CD4-positive, alpha-beta T cell treated with Interleukin-21 for 1 hour (primary cell): ENCODE measurements at places on chromosomes 1 and 21.

GRCh38 chr1:193676996-193677549, 490.7 kb upstream of the B3GALT2 start:
- no peak for DNase-seq

GRCh38 chr1:96588416-96588995, 133.1 kb upstream of the PTBP2 start:
- DNase-seq, result no peak

DNA sequence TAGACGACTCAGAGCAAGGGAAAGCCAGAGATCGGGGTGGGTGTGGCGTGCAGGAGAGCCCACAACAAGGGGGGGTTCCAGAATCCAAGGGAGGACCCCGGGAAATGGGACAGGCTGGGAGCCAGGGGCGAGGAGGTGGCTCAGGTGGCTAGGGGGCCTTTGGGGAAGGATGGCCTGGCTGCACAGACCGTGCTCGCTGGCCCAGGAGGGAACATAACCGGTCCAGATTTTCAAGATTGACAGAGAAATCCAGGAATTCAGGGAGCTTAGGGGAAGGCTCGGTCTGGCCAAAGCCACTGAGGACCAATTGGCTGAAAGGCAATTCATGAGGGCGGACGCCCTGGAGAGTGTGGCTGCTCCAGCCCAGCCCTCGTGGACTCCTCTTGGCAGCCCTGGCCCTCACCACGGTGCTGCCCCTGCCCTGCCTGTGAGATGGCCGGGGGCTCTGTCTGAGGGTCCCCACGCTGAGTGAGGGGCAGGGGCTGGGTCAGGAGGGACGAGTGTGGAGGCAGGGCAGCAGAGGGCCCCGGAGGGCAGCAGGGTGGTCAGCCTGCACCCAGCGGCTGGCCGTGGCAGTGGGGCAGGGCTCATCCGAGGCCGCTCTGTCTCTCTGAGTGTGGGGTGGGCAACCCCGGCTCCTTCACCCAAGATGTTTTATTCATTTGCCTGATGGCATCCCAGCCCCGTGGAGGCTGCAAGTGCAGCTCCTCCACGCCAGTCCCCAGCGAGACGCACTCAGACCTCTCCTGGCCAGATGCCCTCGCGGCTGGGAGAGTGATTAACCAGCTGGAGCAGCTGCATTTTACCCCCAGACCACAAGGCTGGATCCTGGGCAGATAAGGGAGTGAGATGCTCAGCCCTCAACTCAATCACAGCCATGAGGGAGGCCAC, 5.6 kb upstream of the LRRC3 start:
- DNase-seq, result no peak

- no peak for DNase-seq
Observed at GRCh38 chr1:164772635-164773034, 213.7 kb downstream of the PBX1 start.

DNA sequence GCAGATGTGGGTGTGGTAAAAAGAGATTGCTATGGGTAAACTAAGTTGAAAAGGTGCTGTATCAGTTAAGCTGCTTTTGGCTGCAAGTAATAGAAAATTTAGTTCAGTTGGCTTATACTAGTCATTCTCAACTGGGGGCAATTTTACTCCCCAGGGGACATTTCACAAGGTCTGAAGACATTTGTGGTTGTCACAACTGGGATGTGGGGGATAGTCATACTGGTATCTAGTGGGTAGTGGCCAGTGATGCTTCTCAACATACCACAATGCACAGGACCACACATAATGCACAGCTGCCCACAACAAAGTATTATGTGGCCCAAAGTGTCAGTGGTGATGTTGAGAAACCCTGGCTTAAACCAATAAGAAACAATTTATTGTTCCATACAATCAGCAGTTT, 31.4 kb downstream of the SERTAD4 start:
- DNase-seq, result no peak

DNA sequence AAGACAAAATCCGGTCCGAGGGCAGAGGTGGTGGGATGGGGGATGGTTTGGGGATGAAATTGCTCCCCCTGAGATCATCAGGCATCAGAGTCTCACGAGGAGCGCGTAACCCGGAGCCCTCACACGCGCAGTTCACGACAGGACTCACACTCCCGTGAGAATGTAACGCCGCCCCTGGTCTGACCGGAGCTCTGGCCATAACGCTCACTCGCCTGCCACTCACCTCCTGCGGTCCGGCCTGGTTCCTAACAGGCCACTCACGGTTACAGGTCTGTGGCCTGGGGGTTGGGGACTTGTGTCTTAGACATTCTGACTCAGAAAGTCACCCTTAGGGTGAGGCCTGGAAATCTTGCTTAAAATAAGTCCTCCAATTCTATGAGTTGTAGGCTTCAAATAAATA, 19.8 kb downstream of the MAP1LC3C start:
- DNase-seq, result no peak

DNA sequence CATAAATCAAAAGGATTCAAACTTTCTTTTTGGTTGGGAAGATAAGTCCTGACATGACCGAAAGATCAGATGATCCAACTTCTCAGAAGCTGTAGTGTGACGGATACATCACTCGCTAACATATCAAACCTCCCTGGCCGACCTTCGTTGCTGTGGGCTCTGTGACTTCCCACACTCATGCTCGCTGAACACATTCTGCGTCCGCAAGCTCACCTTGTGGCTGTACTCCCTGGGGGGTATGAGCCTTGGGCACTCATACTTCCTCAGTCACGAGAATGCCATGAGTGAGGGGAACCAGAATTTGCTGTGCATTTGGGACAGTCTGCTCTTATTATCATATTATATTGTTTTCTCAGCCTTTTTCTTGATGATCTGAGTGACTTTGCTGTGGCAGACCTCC, 105.4 kb downstream of the RWDD3 start:
- no peak for DNase-seq

DNA sequence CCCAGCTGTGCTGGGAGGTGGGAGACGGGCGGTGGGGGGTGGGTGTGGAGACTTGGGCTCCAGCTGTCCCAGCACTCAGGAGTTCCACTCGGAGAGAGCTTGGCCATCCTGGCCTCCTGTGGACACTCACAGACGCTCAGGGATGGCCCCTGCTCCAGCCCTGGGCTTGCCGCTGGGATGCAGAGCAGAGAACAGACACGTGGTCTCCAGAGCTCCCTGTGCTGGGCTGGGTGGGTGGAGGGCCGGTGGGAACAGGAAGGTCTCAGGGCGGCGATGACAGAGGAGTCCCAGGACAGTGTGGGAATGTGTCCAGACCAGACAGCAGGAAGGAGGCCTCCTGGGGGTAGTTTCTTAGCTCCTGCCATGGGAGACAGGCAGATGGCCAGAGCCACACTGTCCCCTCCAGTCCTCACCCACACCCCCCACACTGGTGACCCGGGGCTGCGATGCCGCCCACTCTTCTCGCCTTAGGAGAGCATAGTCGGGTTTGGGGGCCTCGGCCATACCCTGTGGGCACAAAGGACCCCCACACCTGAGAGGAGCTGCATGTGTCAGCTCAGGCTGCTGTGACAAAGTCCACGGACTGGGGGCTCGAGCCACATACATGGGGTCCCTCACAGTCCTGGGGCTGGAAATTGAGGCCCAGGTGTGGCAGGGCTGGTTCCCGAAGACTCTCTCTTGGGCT, 2.0 kb downstream of the KRTAP10-9 start:
- no peak for DNase-seq

DNA sequence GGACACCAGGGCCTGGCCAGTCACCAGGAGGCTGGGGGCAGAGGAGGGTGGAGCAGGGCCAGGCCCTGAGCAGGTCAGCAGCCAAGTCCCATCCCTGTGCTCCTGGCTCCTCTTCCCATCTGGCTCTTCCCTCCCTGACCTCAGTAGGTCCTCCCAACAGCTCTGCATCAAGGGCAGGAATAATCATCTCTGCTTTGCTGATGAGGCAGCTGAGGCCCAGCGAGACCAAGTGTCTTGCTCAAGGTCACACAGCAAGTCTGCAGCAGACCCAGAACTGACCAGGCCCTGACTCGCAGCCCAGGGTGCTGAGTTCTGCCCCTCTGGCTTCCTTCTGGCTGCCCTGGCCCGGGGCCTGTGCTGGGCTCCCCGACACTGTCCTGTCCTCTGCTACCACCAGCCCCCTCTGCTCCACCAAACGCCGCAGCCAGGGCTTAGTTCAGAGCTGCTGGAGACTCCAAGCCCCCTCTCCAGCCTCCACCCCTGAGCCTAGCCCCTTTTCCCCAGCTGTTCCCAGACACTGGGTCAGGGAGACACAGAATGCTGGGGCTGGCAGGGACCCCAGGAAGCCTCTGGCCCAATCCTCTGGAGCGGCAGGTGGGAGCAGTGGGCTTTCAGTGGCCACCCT, 224.9 kb downstream of the PTPRU start:
- no peak for DNase-seq

DNA sequence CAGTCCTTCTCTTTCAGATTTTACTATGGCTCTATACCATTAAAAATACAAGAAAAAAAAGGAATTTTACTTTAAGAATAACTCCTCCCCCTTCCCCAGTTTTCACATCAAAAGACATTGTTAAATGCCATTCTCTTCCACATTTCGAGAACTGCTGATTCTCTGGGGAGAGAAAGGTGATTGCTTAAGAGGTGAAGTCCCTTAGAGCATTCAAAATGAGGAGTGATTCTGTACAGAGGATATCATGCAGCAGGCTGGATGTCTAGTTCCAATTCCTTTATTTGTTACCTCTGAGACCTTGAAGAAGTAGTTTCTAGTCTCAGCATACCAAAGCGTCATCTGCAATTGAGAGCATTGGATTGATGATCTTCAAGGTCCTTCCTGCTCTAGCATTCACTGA, 46.9 kb downstream of the FMO3 start:
- no peak for DNase-seq

- no peak for DNase-seq
Observed at GRCh38 chr1:85628791-85629531, 48.4 kb downstream of the CCN1 start.

DNA sequence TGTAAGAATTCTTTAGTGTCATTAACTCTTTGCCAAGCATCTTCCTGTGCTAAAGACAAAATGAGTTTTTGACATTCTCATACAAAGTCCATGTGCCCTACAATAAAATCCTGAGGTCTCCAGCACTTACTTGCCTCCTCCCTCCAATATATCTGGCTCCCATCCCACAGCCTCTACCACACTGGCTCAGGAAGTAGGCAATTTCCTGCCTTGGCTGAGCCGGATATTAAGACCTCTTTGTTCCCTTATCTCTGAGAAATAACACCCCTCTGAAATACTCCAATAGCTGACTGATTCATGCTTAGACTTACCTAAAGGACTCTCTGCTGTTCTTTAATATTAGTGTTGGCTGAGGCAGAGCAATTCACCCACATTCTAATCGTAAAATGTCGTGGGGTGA, 37.6 kb upstream of the GORAB start:
- DNase-seq, result no peak

GRCh38 chr1:1291023-1291528, 10.8 kb downstream of the SCNN1D start:
- no peak for DNase-seq

DNA sequence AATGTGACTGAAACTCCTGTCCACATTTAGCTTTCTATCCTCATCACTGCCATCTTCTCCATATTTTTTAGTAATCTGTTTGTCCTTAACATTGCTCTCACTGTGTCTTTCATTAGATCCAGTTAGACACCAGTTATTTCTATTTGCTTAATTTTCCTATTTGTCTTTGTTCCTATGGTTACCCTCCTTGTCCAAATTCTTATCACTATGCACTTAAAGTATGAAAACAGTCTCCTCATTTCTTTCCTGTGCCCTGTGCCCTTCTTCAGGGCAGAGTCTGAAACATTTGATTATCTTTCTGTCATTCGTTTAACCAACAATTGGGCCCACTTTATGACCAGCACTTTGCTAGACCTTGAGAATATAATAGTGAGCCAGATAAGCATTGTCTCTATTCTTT, 64.2 kb downstream of the SLC30A7 start:
- DNase-seq, result no peak

- no peak for DNase-seq
Observed at GRCh38 chr1:16349847-16350406, 2.4 kb downstream of the FBXO42 start.

DNA sequence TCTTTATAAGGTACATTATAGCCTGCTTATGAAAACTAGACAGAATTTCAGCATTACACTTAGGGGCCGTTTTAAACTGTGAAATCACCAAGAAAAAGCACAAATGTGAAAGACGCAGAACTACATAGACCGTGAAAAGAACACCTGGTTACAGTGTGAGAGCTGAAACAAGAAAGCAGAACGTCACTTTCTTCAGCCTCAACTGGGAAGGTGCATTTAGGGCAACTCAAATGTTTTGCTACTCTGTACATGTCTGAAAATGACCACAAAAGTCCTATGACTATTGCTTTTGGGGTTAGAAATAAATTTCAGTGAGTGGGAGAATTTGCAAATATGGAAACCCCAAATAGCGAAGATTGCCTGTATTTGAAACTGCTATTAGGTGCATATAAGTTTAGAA, 268.7 kb downstream of the OLFM3 start:
- no peak for DNase-seq

DNA sequence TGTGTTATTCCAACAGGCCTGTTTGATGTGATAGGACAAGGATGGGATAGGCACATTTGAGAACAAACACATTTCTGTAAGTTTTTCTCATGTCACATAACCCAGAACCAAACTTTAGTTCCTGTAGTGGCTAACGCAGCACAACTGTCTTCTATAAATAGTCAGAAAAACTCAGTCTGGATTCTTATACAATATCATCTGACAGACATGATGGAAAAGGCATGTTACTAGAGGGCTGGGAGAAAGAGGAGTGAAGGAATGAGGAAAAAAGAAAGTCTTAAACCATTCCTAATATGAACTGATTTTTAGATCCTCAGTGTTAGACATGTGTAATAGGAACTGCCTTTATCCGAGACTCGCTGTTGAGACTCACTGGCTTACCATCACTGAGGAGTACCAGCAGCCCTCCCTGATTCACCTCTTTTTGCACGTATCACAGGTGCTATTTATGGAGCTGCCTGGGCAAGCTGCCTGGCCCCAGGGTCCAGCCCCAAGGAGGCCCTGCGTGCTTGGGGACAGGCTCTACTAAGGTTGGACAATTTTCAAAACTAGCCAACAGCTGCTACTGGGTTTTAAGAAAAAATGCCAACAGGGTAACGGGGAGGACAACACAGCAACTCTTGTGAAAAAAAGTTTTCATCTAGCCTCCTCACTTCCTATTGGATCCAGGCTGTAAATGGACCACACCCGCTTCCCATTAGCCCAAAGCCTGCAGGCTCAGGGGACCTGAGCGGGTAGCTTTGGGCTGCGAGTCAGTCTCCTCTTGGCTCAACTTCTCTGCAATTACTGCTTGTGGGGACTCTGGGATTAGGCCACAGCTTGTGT, 30.7 kb upstream of the SERBP1 start:
- DNase-seq, result no peak

DNA sequence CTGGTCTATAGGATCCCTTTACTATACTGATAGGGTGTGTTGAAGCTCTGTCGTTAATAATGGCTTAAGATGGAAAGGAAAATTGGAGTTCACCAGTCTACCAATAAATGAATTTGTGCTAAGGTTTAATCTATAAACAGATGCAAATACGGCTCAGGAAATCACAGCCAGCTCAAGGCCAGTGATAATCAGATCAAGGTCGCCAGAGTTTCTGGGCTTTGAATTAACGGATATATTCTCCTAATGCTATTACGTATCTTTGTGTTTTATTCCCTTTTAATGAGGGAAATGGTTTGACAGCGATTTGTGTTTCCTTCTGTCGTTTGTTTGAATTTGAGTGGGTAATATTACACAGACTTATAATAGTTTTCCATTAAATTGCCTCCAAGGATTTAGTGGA, 279.6 kb downstream of the BACH1 start:
- no peak for DNase-seq
